Panc1 (cell line): ENCODE measurements at places on chromosomes 4 and X.

- DNase-seq, result no peak
These were observed 2.7 kb upstream of the NKX6-1 start for GRCh38 chr4:84501721-84502267.

DNA sequence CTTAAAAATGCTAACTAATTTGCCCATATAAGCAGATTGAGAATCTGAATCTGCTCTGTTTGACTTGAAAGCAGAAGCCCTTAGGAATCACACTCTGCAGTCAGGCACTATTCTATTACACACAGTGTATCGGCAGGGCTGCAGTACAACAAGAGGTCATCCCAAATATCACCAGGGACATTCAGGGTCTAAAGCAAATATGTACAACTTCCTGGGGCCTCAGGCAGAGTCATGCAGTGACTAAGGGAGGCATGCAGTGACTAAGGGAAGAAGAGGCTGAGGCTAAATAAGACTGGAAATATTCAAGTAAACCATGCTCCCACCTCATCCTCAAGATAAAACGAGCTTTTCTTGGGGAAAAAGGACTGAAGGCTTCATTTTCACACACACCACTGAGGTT lies 20.9 kb downstream of the MAPK10 start:
- DNase-seq, result peak; percentile 15

- DNase-seq, result no peak
These were observed 8.0 kb downstream of the SFRP2 start for GRCh38 chr4:153780876-153781275.

DNA sequence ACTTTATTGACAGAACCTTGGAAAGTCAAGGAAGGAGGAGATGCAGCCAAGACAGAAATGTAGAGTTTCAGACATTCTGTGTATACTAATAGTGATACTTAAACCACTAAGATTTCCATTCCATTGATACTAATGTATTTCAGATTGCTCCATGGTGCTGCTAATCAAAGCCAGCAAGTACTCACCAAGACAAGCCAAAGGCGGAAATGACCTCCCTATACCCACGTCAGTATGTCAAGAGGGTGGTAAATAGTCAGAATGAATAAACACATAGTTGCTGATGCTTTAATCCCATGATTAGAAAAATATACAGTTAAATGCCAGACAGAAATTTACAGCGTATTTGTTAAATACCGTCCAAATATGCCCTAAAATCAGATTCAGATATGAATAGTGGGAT lies 417.8 kb upstream of the INTU start:
- no peak for DNase-seq

DNA sequence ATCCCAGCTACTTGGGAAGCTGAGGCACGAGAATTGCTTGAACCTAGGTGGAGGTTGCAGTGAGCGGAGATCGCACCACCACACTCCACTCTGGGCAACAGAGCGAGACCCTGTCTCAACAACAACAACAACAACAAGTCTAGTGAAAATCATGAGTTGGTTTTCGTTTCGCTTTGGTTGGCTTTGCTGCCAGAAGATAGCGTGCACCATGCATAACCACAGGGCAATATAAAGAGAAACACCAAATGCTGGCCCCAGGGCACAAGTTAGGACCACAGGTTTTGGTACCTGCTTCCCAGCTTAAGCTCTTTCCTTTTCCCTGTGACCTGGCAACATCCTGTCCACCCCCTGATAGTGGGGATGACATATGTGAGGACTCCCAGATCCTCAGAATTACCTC lies 21.5 kb upstream of the HMGB3 start:
- no peak for DNase-seq

- DNase-seq, result no peak
These were observed 43.4 kb upstream of the TRIM2 start for GRCh38 chr4:153160821-153161220.

- no peak for DNase-seq
These were observed 186.0 kb downstream of the CRLF2 start for GRCh38 chrX:1026263-1027015.

- no peak for DNase-seq
These were observed 1824.7 kb downstream of the PCDH7 start for GRCh38 chr4:32544846-32545245.

GRCh38 chr4:81796790-81797528 lies 325.3 kb upstream of the RASGEF1B start:
- DNase-seq, result no peak

- DNase-seq, result no peak
These were observed 1.4 kb downstream of the HAND2 start for GRCh38 chr4:173528378-173529321.

DNA sequence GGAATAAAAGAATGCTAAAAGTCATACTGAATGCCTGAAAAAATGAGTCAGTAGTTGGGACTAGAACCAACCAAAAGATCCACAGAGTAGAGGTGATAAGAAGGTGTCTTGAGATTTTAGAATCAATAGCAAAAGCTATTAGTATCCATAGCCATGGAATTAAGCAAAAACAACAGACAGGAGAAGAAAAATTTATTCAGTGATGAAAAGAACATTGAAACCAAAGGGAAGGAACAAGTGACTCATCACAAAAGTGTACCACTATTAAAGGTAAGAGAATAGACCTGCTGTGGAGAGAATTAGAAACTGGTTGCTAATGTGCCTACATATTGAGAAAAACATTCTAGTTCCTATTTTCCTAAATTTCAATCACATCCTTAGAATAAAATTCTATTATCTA lies 182.0 kb upstream of the NEIL3 start:
- DNase-seq, result no peak

GRCh38 chr4:2925931-2926860 lies 37.0 kb downstream of the NOP14 start:
- no peak for DNase-seq

- DNase-seq, result no peak
These were observed 70.8 kb upstream of the FREM3 start for GRCh38 chr4:143771269-143771668.

- DNase-seq, result no peak
These were observed 2.4 kb downstream of the OTUD4 start for GRCh38 chr4:145177906-145178538.

- DNase-seq, result no peak
These were observed 41.0 kb downstream of the PDK3 start for GRCh38 chrX:24506082-24506481.

DNA sequence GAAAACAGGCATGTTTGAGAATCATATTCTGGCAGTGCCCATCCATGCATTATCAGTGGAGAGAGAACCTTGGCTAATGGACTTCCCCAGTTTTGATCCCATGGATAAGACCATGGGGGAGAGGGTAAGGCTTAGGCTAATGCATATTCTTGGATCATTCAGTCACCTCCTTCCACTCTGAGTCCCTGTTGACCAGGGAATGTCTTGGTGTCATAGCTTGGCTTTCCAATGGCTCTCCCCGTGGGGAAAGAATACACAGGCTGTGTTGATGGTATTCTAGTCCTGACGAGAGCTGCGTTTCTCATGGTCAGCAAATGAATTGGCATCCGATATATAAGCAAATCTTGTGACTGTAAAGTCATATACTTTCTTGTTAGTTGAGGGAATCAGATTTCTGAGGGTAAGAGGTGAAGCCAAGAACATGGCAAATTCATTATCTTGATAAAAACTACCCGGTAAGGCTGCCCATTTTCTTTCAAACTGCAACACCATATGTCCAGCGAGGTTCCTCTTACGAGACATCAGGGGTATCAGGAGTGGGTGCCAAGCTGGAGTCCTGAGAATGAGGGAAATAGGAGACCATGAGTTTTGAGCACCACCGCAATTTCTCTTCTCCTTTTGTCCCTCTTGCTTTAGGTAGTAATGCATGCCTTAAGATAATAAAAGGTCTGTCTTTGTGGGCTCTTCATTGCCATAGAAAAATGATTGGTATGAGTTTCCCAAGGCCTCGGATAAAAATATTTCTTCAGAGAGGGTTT lies 18.0 kb downstream of the RHOH start:
- DNase-seq, result no peak
